Activated CD4-positive, CD25-positive, alpha-beta regulatory T cell treated with anti-CD3 and anti-CD28 coated beads, Interleukin-2, amount 50 U/mL, for 16 hours (primary cell): ENCODE measurements at places on chromosomes 13 and 19.

DNA sequence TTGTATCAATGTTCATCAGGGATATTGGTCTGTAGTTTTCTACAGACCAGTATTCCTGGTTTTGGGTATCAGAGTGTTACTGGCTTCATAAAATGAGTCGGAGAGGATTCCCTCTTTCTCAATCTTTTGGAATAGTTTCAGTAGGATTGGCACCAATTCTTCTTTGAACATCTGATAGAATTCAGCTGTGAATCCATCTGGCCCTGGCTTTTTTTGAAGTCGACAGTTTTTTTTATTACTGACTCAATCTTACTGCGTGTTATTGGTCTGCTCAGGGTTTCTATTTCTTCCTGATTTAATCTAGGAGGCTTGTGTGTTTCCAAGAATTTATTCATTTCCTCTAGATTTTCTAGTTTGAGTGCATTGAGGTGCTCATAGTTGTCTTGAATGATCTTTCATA lies 11.4 kb downstream of the TEX26 start:
- DNase-seq = no peak

GRCh38 chr13:73036566-73036965 lies 22.2 kb upstream of the KLF5 start:
- DNase-seq = no peak

GRCh38 chr13:103255587-103256301 lies 189.5 kb upstream of the SLC10A2 start:
- DNase-seq = no peak

- DNase-seq = no peak
Measured at GRCh38 chr13:42114912-42115311, 66.5 kb downstream of the DGKH start.

GRCh38 chr19:30202060-30202600 lies 170.1 kb upstream of the ZNF536 start:
- DNase-seq = no peak

- no peak for DNase-seq
Measured at GRCh38 chr13:81988567-81988966, 1647.6 kb upstream of the SPRY2 start.

GRCh38 chr19:46574533-46574932 lies 26.6 kb upstream of the CALM3 start:
- no peak for DNase-seq

GRCh38 chr19:10478903-10479384 lies 24.2 kb downstream of the KEAP1 start:
- peak; percentile 73 for DNase-seq

GRCh38 chr13:51243227-51243626 lies 21.0 kb downstream of the FAM124A start:
- DNase-seq = no peak

DNA sequence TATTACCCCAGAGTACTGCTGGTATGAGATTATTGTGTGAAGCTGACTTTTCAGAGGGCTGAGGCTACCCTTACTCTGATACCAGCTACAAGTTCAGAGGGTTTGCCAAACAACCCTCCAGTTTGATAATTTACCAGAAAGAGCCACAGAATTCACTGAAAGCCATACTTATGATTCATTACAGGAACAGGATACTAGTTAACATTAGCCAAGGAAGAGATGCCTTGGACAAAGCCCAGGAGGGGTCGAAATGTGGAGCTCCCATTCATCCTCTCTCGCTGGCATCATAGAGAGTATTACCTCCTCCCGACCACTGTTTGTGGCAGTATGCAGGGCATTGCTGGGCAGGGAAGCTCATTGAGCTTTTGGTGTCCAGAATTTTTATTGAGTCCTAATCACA lies 364.3 kb downstream of the KCNRG start:
- DNase-seq = no peak

GRCh38 chr13:72920097-72920496 lies 138.2 kb downstream of the PIBF1 start:
- no peak for DNase-seq

DNA sequence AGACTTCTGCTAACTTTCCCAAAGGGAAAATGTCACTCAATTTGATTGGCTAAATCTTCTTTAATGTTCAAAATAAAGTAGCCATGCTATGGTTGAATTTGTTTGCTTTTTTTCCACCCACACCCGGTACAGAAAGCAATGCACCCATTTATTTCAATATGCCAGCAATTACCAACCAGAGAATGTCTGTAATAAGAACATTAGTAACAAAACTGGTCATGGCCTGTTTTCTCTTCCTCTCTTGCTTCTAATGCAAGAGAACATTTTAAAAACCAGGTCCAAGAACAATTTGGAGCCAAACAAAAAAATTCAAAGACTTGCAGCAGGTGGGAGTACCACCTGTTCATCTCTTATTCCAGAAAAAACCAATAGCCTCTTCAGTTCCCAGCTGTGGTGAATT lies 1108.8 kb upstream of the PCDH20 start:
- DNase-seq = no peak

DNA sequence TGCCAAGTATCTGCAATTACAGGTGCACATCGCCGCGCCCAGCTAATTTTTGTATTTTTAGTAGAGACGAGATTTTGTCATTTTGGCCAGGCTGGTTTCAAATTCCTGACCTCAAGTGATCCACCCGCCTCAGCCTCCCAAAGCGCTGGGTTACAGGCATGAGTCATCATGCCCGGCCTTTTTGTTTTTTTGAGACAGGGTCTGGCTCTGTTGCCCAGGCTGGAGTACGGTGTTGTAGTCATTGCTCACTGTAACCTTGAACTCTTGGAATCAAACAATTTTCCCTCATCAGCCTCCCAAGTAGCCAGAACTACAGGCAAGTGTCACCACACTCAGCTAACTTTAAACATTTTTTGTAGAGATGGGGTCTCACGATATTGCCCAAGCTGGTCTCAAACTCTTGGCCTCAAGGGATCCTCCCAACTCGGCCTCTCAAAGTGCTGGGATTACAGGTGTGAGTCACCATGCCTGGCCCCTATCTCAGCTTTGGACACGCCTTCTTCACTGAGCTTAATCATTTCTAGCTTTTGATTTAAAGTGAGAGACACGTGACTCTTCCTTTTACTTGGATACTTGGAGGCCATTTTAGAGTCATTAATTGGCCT lies 4.0 kb upstream of the IRGC start:
- DNase-seq = no peak

GRCh38 chr19:48746738-48747575 lies at the start of gene IZUMO1:
Gene IZUMO1, minus strand, starts transcription at chr19:48746909. Its CDS starts 1,050 bp downstream, at chr19:48745859.
- DNase-seq = peak; percentile 25

GRCh38 chr13:23865026-23865425 lies 24.2 kb downstream of the MIPEP start:
- DNase-seq = no peak

GRCh38 chr13:25709088-25709487 lies 337.3 kb downstream of the ATP8A2 start:
- DNase-seq = no peak

DNA sequence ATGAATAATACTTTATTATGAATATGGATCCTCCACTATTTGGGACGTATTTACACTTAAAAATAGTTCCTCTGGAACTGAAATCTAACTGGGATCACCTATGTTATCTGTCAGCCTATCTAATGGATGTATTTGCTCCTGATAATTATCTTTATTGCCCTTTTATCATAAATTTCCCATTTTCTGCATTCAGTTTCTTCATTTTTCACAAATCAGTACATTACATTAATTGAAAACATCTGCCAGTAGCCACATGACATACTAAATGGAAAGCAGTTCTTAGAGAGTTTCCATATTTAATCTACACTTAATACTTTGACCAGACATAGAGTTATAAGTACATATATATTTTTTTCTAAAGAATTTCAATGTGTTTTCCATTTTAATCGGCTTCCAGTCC lies 888.8 kb downstream of the SLITRK6 start:
- DNase-seq = no peak

- DNase-seq = no peak
Measured at GRCh38 chr19:30570194-30570593, 198.0 kb downstream of the ZNF536 start.

GRCh38 chr13:33994198-33994597 lies 176.2 kb downstream of the RFC3 start:
- no peak for DNase-seq

GRCh38 chr19:47231215-47232054 lies 436 bp upstream of the BBC3 start:
- DNase-seq = peak; percentile 83

GRCh38 chr13:90798381-90798780 lies 549.1 kb upstream of the MIR17HG start:
- no peak for DNase-seq

- DNase-seq = no peak
Measured at GRCh38 chr13:46565808-46566750, 13.1 kb downstream of the LRCH1 start.

DNA sequence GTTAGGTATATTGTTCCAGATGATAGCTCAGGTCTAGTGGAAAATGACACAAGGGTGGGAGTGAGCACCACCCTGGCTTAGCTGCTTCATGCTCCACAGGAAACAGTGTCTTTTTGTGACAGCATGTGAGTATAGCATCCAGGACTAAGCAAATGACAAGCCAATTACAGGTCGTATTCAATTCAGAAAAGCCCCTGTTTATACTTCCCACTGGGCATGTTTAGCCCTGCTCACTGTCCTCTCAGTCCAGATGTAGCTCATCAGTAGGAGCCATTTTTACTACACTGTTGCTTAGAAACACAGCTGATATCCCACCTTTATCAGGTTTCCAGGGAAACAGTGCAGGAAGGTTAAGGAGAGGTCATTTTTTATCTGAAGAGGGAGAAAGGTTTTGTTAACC lies 8.0 kb downstream of the ABHD13 start:
- DNase-seq = no peak

DNA sequence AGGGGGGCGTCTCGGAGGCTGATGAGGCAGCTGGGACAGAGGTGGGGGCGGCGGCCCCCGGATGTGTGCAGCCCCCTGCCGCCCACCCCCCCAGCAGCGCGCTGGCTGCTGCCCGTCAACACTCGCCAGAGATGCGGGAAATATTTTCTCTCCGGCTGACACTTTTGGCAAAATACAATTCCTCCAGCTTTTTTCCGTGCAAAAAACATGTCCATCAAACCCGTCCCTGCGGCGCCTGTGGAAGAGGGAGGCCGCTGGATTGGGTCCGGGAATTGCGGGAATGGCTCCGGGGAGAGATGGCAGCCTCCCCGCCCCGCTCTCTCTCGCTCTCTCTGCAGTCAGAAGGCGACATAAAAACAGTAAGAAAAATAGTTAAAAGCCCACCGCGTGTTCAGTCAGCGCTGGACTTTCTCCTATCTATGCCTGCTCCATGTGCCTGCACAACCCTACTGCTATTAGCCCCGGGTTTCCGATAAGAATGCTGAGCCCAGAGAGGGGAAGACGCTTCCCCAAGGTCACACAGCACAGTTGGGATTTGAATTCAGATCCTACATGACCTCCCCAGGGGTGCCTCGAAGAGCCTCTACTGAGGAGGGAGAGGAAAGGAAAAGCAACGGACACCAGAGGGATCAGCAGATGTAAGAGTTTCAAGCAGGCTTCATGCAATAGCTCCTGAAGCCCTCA lies 23.2 kb downstream of the ZNRF4 start:
- DNase-seq = no peak

GRCh38 chr13:35987572-35988513 lies 143.3 kb downstream of the DCLK1 start:
- no peak for DNase-seq

GRCh38 chr13:102935896-102936321 lies 90.1 kb downstream of the ERCC5 start:
- DNase-seq = no peak

DNA sequence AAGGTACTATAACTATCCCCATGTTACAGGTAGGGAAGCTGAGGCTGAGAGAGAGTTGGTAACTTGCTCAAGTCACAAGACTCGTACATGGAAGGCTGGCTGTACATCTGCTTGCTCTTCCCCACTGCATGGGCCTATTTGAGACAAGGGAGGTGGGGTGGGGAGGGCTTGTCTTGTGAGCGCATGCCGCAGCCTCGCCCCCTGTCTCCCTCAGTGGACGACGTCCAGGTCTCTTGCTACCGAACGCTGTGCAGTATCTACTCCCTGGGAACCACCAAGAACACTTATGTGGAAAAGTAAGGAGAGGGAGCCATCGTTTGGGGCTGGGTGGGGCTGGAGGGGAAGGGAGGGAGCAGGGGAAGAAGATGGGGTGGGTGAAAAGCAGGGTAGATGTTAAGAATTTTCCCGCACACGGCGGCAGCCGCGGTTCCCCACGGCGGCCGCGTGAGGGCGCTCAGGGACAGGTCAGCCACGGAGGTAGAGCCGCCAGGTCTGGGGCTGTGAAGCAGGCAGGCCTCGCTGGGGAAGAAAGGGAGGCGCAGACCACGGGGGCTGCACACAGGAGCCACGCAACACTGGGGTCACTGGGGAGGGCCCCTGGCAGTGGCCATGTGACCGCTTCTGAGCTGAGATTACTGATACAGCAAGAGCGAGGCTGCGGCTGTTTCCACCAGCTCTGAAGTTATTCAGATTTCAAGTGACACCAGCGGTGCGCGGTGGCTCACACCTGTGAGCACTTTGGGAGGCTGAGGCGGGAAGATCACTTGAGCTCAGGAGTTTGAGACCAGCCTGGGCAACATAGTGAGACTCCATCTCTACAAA lies 81.5 kb downstream of the RYR1 start:
- peak; percentile 57 for DNase-seq

DNA sequence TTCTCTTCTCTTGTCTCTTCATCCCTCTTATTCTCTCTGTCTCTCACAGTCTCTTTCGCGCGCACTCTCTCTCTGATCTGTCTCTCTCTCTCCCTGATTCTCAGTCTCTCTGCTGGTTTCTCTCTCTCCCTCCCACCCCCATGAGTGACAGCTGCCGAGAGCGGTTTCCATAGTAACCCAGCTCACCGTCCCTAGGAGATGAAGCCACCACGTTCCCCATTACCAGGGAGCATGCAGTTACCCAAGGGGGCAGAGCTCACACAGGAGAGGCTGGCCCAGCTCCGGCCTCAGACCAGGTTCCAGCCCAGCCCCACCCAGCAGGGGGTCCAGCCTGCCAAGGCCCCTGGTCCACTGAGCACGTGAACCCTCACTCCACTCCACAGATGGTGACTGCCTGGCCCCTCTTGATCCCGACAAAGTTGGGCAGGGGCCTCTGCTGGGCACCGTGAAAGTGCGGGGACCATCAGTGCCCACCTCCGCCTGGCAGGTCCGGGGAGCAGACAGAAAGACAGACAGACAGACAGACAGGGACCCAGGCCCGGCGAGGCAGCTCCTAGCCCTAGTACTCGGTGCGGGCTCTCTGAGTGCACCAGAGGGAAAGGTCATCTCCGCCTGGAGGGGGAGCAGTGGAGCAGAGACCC lies 50.6 kb downstream of the CELF5 start:
- DNase-seq = no peak

- DNase-seq = no peak
Measured at GRCh38 chr19:50906217-50906616, 5.0 kb downstream of the KLK4 start.
